SHP77 (cell line): ENCODE measurements at places on chromosomes 3 and 15.

GRCh38 chr3:46293991-46294833 is 52.0 kb downstream of the CCR3 start:
- DNase-seq = no peak

- DNase-seq = no peak
Observed at GRCh38 chr15:96700555-96700954, 370.1 kb downstream of the NR2F2 start.

DNA sequence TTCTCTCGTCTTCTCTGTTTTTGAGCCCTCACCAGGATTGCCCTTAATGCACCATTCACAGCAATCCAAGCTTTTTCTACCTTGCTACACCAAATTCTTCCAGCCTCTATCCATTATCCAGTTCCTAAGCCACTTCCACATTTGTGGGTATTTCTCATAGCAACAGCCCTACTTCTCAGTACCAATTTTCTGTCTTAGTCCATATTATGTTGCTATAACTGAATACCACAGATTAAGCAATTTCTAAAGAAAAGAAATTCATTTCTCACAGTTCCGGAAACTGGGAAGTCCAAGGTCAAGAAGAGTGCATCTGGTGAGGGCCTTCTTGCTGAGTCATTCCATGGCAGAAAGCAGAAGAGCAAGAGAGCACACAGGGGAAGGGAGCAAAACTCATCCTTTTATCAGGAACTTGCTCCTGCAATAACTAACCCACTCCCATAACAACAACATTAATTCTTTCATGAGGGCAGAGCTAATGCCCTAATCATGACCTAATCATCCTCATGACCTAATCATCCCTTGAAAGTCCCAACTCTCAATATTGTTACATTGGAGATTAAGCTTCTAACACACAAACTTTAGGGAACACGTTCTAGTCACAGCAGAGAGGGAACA is 9.7 kb upstream of the EIF1B start:
- no peak for DNase-seq

- no peak for DNase-seq
Observed at GRCh38 chr3:65314916-65315315, 627.1 kb upstream of the ADAMTS9 start.

DNA sequence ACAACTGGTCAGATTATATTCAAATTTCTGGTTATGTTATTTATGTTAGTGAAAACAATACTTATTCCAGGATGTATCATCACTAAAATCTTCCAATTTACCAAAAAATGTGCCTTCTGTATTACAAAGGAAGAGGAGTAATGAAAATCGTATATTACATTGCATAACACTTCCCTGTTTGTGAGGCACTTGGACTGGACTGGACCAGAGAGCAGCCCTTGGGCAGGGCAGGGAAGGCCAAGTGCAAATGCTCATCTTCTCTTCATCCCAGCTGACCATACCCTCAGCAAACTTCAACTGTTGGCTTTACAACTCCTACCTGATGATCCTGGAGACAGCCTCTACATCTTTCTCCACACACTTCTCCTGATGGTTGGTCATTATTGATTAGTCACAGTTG is 285.7 kb upstream of the MME start:
- no peak for DNase-seq

GRCh38 chr3:100563652-100564211 is 45.7 kb upstream of the ADGRG7 start:
- DNase-seq = no peak

GRCh38 chr15:98547741-98548138 is 100.6 kb upstream of the IGF1R start:
- no peak for DNase-seq

DNA sequence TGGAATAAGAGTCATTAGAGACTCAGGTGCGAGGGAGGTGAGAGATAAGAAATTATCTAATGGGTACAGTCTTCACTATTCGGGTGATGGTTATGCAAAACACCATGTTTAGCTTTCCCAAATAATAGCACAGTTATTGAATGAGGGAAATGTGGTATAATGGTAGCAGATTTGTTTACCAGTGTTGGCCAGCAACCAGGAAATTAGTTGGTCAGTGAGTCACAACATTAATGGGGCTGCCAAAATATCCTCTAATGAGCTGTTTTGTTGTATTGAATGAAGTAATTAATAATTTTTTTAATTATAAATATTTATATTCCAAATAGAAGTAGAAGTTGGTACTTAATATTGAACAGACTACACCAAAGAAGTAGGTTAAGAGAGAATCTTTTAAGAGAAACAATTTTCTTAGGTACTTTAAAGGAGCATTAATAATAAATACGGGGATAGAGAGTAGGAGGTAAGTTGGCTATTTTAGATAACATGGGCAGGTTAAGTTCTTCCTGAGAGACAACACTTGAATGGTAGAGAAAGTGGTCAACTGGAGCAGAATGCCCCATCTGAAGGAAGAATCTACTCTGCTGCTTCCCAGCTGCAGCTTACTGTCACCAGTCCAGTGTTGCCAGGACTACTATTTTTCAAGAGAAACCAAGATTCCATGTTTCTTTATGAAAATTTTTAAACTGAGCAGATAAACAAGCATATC is 218.8 kb downstream of the UBE2E2 start:
- no peak for DNase-seq

- DNase-seq = peak; percentile 12
Observed at GRCh38 chr3:189967254-189967865, 153.3 kb downstream of the P3H2 start.

DNA sequence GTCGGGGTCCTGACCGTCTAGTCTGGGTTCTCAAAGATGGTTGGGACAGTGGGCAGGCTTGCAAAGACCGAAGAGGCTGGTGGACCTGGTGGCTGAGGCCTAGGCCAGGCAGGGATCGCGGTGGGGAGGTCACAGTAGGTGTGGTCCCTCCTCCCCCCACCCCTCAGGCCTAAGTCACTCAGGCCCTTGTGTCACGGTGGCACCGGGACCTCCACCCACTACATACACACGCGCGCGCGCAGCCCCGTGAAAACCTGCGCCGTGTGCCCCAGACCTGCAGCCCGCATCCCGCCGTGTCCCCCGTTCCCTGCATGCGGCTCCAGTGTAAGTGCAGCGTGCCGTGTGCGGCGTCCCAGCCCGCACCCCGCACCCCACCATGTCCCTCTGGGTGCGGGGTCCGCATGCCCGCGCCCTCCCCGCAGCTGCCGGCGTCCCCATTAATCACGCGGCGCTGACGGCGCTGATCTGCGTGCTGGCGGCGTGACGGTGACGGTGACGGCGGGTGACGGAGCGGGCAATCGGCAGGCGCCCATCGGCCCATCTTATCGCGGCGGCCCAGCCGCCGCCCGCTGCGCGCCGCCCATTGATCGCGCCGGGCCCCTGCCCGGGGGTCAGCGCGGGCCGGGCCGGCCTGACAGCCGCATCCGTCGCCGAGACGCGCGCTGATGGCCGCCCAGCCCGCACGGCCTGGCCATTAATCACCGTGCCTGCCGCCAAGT is 24.4 kb downstream of the SEC61A1 start:
- no peak for DNase-seq

GRCh38 chr3:133042778-133043177 is 4.6 kb downstream of the TMEM108 start:
- no peak for DNase-seq

- no peak for DNase-seq
Observed at GRCh38 chr3:47399531-47400270, 18.9 kb downstream of the PTPN23 start.

DNA sequence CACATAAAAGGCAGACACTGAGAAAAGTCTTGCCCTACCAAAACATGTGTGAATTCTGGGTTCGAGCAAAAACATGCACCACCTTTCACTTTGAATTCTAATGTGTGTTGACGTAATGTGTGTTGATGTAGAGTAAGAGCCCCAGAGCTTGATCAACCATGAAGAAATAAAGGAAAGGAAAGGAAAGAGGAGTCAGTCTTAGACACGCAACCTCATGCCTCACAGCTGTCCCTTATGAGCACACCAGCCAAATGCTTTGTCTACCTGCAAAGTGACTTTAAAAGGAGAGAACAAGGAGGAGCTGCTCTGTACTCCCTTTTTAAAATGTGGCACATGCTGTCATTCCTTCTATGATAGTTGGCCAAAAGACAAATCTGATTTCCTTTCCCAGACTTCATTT is 80.8 kb downstream of the RFTN1 start:
- no peak for DNase-seq

DNA sequence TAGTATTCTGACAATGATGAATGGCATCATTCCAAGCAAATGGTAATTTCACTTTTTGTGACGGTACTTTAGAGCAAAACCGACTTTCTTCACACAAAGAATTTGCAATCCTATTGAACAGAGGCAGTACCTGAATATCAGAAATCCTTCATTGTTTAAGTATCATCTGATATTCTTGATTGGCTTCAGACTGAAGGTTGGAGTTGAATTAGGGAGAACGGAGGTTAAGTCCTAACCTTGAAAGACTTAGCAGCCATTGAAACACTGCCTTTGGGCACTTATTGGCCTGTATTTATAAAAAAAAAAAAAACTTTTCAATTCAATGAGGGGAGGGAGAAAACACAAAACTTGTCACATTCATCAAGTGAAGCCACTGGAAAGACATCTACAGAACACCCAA is 89.0 kb downstream of the MECOM start:
- DNase-seq = no peak

- no peak for DNase-seq
Observed at GRCh38 chr15:32706704-32707103, 11.1 kb upstream of the GREM1 start.

GRCh38 chr15:100714034-100714748 is 111.8 kb downstream of the ASB7 start:
- no peak for DNase-seq

DNA sequence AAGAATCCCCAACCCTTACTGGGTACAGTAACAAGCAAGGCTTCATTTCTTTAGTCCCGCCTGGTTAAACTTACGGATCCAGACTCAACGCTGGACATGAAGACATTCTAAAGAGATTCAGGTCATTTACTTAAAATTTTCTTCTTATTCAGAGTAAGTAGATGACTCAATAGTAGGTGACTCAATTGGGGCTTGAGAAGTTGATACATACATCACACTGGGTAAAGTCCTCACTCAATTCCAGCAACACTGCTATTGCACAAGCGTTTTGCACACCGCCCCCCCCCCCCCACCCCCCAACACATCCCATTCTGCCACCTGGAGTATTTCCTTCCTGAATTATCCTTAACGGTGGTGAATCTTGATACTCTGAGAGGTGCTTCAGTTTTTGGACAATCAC is 610.0 kb downstream of the FOXP1 start:
- DNase-seq = no peak

- DNase-seq = no peak
Observed at GRCh38 chr15:60362321-60363086, 35.3 kb downstream of the ANXA2 start.

DNA sequence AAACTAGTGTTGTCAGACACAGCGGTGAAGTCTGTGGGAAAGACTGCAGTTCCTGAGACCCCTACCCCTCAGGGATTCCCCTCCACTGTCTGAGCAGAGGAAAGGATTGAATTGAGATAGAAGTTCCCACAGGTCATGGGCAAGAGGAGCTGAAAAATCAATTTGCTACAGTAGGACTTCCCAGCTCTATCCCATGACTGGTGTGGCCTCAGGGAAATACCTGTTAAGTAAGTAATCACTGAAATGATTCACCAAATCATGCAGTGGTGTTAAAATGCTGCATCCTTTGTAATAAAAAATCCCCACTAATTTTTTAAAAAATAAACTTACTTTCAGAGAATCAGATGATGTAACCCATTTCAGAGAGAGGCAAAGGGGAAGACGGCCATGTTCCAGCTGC is 45.0 kb upstream of the SPRED1 start:
- no peak for DNase-seq

- DNase-seq = no peak
Observed at GRCh38 chr15:60511351-60512031, 32.5 kb upstream of the ICE2 start.

DNA sequence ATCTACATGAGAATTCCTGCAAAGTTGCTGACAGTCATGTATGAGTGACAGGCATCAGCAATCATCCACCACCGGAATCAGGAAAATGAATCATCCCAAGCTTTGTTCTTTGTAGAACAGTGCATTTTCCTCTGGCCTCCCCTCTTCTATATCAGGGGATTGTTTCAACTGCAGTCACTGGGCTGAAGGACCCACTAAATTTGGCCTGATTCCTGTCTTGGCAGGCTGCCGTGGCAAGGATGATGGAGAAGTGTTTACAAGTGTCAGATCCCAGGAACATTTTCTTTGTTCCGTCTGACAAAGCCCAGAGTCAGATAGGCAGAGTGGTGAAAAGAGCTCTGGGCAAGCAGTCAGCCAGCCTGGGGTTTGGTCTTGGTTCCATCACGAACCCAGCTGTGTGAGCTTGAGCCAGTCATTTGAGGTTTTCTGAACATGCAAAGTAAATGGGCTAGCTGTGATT is 175.1 kb upstream of the TSC22D2 start:
- DNase-seq = no peak

- DNase-seq = no peak
Observed at GRCh38 chr3:127307112-127307835, 19.4 kb upstream of the PRR20G start.

DNA sequence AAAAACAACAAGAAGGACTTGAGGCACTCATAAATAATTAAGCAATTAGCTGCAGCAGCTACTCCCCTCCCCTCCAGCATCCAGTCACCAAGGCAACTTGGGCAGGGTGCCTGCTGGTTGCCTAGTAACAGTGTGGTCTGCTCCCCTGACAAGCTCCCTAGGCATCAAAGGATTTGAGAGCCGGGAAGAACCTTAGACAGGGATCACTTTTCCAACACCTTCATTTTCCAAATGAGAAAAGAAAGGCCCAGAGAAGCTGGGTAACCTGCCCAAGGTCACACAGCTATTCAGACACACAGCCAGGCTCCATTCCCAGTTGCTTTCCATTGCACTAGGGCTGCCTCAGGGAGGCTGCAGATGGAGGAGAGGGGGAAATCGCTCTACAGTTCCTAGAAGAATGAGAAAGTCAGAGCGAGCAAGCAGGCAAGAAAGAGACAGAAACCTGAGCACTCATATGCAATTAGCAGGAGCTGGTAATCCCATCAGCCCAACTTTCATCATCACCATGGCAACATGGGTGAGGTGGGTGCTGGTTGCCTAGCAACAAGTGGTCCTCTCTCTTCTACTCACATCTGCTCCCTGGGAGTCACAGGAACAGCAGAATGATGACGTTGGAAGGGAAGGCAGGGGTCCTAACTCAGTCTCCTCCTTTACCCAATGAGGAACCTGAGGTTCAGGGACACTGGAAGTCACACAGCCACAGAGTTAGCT is 3.6 kb upstream of the EIF4E3 start:
- DNase-seq = no peak

- no peak for DNase-seq
Observed at GRCh38 chr15:39132070-39132469, 448.8 kb upstream of the THBS1 start.

DNA sequence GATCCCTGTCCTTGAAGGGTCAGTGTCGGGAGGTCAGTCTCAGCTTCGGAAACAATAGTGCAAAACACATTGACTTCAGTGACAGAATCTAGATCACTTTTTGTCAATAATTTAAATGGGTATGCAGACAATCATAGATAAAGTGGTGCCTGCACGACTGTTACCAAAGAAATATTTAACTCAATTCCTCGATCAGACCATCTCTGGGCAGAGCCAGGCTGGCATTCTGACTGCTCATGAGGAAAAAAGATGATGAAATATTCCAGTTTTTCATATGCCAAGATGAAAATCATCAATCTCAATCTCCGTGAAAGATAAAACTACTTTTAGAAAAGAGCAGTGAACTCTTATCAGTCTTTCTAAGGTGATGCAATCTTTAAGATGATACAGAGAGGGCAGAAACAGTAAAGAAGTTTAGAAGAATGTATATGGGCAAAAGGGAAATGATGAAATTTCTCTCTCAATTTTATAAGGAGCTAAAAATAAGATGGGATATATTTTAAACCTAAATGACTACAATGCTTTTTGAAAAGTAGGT is 169.9 kb downstream of the WDR72 start:
- DNase-seq = no peak
